ENCODE measurements at places on chromosomes 5 and 9.
A peak's percentile ranks its signal among the peaks of the same experiment; 100 is the strongest.

DNA sequence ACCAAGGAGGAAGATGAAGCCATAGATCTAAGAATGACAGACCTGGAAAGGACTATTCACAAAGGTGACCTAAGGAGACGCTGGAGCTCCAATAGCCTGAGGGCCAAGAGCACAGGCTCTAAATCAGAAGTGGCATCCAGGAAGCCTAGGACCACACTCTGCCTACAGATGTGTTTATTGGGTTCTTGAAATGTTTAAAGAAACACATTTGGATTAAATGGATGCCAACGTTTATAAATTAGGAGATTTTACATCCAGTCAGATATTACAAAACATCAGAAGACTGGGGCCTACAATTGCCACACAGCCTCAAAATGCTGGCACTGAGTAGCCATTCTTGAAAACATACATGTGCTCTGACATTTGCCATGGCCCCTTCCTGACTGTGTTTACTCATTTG lies 80.9 kb downstream of the HMHB1 start:
- no peak for DNase-seq

- no peak for DNase-seq
Measured at GRCh38 chr9:126443144-126443543, 116.5 kb downstream of the MVB12B start.

DNA sequence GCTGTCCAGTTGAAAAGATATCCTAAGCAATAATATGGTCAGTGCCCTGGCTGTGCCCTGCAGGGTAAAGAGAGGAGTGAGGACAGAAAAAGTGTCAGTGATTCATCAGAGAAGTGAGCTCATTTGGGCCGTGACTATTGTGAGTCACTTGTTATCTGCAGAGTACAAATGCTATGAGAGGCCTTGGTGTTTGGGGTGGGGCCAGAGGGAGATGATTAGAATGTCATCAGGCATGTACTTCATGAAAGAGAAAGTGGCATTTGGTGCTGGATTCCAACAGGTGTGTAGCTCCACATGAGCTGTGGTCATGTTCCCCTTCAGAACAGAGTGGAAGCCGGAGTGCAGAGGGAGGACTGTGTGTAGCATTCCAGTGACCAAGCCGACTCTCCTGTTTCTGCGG lies 174.1 kb downstream of the KDM4C start:
- DNase-seq: peak; percentile 80

- DNase-seq: peak; percentile 9
Measured at GRCh38 chr5:164119806-164120447, 614.5 kb downstream of the MAT2B start.

GRCh38 chr9:107188376-107188775 lies 94.7 kb upstream of the RAD23B start:
- DNase-seq: no peak

GRCh38 chr9:88766778-88767503 lies 224.3 kb upstream of the S1PR3 start:
- peak; percentile 42 for DNase-seq

GRCh38 chr9:92534204-92534603 lies 1.6 kb downstream of the ECM2 start:
- DNase-seq: no peak

DNA sequence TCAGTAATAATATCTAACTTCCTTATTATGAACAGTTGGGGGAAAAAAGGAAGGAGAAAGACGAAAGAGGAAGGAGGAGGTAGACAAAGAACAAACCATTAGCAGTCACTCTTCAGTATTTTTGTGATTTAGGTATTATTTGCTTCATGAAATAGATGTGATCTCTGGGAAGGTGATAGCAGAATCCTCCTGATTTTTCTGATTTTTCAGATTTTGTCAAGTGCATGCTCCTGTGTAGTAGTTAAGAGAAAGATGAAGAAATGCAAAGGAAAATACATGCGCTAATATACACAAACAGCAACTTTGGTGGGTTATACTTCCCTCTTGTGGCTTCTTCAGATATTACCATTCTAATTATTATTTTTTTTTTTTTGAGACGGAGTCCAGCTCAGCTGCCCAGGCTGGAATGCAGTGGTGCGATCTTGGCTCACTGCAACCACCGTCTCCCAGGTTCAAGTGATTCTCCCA lies 31.6 kb downstream of the LMNB1 start:
- peak; percentile 42 for DNase-seq

GRCh38 chr9:97980918-97981845 lies 2.0 kb upstream of the ANP32B start:
- peak; percentile 20 for DNase-seq

GRCh38 chr5:141906972-141907371 lies 16.7 kb upstream of the DELE1 start:
- DNase-seq: no peak

DNA sequence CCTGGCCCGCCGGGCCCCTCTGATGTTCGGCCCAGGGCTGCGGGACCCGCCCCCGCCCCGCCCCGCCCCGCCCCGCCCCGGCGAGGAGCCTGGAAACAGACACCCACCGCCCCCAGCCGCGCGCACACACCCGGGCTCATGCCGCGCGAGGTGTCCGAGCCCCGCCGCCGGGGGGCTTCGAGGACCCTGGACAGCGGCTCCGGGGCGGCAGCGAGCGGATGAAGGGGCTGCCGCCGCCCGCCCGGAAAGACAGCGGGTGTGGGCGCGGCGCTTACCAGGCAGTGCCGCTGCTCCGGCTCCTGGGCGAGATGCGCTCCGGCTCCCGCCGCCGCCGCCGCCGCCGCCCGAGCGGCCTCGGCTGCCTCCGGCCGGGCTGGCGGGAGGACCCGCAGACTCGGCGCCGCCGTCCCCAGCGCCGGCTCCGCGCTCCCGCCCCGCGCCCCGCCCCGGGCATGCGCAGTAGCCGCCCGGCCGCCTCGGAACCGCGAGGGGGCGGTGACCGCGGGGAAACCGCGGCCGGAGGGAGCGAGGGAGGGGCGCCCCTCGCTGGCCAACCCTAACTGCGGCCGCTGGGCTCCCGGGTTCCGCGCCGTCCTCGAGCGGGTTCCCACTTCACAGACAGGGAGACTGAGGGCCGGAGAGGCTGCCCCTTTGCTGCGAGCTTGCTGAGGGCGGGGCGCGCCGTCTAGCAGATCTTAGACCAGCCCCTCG lies at the start of gene GPRIN1:
GPRIN1 (minus strand) TSS at position 433 of the 711 bp plus-strand sequence. CDS start 10,322 bp downstream, outside the sequence.
- peak; percentile 99 for DNase-seq

- DNase-seq: no peak
Measured at GRCh38 chr5:87775228-87775627, 362.5 kb upstream of the CCNH start.

DNA sequence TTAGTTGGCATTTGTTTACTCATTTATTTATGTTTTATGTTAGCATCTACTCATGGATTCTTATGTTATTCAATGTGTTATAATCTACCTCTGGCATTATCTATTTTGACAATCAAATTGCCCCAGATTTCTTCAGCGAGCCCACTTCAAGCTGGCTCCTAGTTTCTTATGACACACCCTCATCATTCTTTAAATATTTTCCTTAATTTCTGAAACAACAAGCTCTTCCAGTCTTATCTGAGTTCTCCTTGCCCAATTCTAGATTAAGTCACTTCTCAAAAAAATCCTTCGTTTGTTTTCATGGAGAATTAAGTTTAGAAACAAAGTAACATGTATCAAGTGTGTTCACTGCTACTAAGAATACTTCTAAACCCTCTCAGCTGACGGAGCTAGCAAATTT lies 229.8 kb downstream of the SEMA5A start:
- DNase-seq: no peak

DNA sequence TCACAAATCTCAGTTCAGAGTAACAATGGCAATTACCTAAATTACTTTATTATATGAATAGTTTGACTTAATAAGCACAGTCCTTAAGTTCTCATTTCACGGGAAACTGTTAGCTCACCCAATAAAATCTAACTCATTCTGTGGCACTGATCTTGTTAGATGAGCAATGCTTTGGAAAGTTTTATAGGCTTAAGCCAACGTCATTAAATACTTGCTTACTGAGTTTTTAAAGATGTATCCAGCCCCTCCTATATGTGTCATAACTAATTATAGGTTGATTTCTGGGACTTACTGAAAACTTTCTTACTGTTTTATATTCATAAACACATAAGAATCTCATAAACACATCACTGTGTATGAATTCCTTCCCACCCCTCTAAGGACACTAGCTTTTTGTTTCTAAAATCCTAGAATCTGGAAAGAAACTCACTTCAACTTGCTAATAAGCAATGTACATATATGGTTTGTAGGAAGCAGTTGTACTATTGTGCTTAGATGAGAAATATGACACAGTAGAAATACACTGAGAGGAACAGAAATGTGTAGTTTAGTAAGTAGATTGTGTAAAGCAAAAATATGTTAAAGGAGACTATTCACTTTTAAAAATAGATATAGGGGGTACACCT lies 14.1 kb upstream of the MARCOL start:
- DNase-seq: no peak

DNA sequence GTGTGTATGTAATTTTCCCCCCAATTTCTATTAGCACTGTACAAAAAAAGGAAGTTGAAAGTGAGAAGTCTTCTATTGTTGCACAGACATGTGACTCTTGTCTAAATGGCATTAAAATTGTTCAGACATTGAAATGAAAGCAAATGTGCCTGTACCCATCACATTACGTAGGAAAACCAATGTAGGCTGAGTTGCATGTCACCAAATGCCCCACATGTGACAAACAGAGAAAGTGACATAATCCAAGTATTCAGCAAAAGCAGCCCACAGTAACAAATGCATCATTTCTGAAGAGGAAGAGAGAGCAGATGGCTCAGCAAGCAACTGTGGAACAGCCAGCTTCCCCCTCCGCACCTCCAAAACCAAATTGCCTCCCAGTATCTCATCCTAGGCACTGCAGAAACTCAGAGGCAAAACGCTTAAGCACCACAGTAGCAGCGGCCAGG lies 161.5 kb upstream of the NR4A3 start:
- DNase-seq: no peak

GRCh38 chr5:68838157-68838718 lies 255.6 kb upstream of the SLC30A5 start:
- DNase-seq: no peak

- DNase-seq: no peak
Measured at GRCh38 chr5:31317665-31318064, 124.2 kb downstream of the CDH6 start.

DNA sequence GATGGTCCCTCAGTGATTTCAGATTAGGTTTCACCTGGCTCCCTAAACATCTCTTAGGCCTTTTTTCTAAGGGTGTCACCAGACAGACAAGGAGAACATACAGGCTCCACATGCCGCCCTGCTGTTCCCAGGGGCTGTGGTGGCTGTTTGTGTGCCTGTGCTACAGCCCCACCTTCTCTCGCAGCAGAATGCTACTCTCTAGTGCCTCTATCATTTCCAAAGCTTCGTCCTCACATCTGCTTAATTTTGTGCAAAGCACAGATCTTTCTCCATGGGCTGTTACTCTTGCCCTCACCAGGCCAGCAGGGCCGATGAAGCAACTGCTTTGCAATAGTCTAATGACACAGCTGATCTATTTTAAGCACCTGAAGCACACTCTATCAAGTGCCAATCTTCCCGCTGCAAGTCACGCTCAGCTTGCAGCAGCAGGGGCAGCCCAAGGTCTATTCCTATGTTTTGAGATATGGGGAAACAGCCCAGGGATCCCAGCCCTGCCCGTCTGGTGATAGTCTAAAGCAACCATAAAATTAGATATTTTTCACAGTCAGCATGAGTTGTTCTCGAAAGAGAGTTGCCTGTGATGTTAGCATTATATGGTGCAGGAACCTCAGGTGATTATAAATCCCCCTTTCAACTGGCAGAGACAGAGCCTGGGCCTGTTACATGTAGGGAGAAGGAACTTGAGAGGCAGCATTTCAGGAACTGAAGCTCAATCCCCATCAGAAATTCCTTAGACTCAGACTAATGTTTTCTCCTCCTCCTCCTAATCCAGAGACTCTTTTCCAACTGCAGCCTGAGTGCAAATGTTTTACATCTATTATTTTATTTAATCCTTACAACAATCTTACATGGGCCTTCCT lies 12.7 kb downstream of the ABLIM3 start:
- peak; percentile 85 for DNase-seq

DNA sequence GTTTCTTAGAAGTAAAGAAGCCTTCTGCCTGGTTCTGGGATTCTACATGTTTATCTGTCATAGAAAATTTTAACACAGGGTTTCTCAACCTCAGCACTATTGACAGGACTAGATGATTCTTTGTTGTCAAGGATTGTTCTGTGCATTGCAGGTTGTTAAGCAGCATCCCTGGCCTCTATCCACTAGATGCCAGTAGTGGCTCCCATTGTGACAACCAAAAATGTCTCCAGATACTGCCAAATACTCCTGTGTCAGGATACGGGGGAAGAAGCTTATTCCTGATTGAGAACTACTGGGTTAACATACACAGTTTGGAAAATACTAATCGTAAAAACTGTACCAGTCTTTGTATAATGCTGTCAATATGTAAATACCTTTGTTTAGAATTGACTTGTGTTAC lies 167.1 kb downstream of the NIPBL start:
- no peak for DNase-seq

GRCh38 chr9:130661451-130662098 lies 2.8 kb upstream of the PRDM12 start:
- DNase-seq: no peak

DNA sequence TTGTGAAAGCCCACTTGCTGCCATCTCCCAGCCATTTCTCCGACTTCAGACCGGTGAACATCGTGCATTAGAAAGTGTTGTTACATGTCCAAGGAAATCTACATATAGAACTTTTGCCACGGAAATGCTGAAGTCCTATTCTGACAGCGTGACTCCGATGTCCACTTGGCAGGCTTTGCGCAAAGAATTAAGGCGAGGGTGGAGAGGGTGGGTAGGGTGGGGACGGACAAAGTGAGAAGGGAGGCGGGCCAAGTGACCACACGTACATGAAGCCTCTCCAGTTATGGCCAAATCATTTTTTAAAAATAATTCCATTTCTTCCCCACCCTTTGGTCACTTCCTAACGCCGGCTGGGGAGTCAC lies 460 bp upstream of the ACO1 start:
- DNase-seq: no peak

- DNase-seq: no peak
Measured at GRCh38 chr5:25963251-25964008, 1075.0 kb downstream of the CDH9 start.

DNA sequence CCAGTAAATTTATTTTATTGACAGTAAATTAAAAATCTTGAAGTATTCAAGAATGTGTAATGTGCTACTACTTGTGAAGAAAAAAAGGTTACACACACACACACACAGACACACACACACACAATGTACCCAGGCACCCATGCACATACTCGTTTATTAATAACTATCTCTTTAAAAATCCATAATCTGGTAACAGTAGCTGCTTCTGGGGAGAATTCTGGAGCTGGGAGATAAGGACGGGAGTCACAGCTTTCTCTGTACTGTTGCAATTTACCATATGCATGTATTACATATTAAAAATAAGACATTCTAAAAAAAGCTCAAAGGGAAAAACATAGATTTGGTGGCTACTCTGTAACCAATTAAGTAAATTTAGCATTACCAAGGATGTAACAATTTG lies 7.9 kb upstream of the C1QTNF2 start:
- no peak for DNase-seq

GRCh38 chr5:136985785-136986475 lies 513.2 kb downstream of the SPOCK1 start:
- DNase-seq: no peak

DNA sequence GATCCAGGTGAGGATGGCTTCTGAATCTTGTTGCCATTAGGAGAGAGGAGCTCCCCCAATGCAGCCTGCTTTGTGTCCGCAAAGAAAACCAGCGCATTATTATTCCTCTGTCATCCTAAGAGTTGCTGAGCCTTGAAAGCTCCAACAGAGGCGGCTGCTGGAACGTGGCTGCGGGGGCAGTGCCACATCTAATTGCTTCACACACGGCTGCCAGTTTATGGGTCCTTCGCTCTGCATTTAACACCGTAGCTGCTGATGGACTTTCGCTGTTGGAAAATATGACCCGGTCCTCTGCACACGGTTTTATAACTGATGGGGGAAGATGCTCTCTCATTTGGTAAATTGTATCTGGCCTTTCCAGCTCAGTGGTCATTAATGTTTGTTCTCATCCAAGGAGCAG lies 38.0 kb downstream of the ZNF622 start:
- DNase-seq: no peak
